ENCODE measurements at places on chromosomes 5 and 9. TPM values are rescaled to one million over a fixed set of nuclear protein-coding genes. Genes with fewer than 3 reads are reported as not detected.

The ACOT12 gene
- total RNA-seq = 0.44 TPM

The HSD17B3 gene
- total RNA-seq = 0.42 TPM

The IL4 gene
- not detected for total RNA-seq

The FAM221B gene
- not detected for total RNA-seq

The PKD2L2 gene
- not detected for total RNA-seq

The DOCK8 gene
- total RNA-seq = 123 TPM

GRCh38 chr9:37297592-37297991 is 124.9 kb upstream of the GRHPR start:
- H3K27me3 ChIP-seq = no peaks in the 10 kb centered on the region
- H3K4me1 ChIP-seq = peaks cover 11% of the 10 kb centered on the region
- H3K4me3 ChIP-seq = no peak overlapping the region
- no peak overlapping the region for H3K27ac ChIP-seq

DNA sequence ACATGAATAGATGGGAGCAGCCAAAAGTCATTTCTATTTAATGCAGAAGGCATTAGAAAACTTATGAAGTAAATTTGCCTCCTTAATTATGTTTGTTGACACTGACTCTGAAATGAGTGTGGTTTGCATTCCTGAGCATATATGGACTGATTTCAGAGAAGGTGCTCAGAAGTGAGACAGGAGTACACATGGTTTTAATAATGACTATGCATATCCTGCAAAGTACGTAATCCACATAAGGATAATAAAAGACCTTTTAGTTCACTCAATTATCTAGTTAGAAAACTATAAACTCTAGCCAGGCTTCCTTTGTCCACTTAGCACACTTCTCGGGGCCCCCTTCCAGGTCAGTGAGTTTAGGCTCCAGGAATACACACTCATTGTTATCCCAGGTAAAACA is 75.7 kb upstream of the SNX2 start:
- no peaks in the 10 kb centered on the region for H3K4me1 ChIP-seq
- no peaks in the 10 kb centered on the region for H3K36me3 ChIP-seq
- DNase-seq = no peak
- no peak overlapping the region for H3K4me3 ChIP-seq

DNA sequence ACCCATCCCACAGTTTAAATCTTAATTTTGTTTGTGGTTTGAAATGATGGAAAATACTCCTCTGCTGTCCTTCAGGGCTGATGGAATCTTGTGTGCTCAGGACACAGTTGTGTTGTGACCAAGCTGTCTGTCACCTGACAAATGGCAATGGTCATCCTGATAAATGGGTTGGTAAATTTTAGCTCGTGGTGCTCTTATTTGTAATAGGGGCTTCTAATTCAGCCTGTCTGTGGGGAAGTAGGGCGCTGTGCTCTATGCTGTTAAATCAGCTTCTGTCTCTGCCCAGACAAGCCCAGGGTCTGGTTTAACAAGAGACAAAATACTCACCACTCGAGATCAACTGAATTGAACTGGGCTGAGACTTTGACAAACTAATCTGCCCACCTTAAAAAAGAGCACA is 4.5 kb downstream of the LRRTM2 start:
- no peak overlapping the region for H3K27ac ChIP-seq
- H3K27me3 ChIP-seq = no peaks in the 10 kb centered on the region
- DNase-seq = no peak
- no peaks in the 10 kb centered on the region for H3K36me3 ChIP-seq
- H3K4me1 ChIP-seq = no peaks in the 10 kb centered on the region
- H3K4me3 ChIP-seq = no peak overlapping the region

DNA sequence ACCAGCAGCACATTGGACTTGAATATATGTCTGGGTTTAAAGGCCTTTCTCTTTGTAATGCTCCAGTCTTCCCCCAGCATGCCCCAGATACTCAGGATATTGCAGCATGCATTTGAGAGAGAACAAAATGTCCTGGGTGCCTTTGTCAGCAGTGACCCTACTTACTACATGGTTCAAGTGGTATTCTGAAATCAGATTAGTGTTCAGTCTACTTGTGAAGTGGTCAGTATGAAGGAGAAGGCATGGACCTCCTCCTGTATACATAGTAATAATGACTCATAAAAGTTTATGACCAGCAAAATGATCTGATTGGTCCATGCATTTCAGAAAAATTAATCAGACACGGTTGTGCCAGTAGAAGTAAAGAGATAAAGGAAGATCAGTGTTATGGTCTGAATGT is 25.4 kb downstream of the GPR21 start:
- DNase-seq = no peak
- peaks cover 3% of the 10 kb centered on the region for H3K36me3 ChIP-seq
- no peak overlapping the region for H3K4me3 ChIP-seq
- no peak overlapping the region for H3K27ac ChIP-seq
- H3K4me1 ChIP-seq = no peaks in the 10 kb centered on the region

- DNase-seq = no peak
- no peaks in the 10 kb centered on the region for H3K27me3 ChIP-seq
- no peaks in the 10 kb centered on the region for H3K36me3 ChIP-seq
- H3K4me3 ChIP-seq = no peak overlapping the region
These were observed 120.8 kb upstream of the ZNF608 start for GRCh38 chr5:124867137-124867704.

GRCh38 chr9:96875461-96876142 is 21.3 kb upstream of the ZNF782 start:
- H3K4me1 ChIP-seq = peaks cover 23% of the 10 kb centered on the region
- no peaks in the 10 kb centered on the region for H3K36me3 ChIP-seq
- peak overlapping the region; percentile 48 for H3K4me3 ChIP-seq
- H3K27ac ChIP-seq = peak overlapping the region; percentile 13
- peaks cover 40% of the 10 kb centered on the region for H3K27me3 ChIP-seq

- DNase-seq = no peak
- no peaks in the 10 kb centered on the region for H3K36me3 ChIP-seq
- no peaks in the 10 kb centered on the region for H3K27me3 ChIP-seq
- no peak overlapping the region for H3K27ac ChIP-seq
These were observed 161.2 kb downstream of the CPLANE1 start for GRCh38 chr5:37088009-37088408.

DNA sequence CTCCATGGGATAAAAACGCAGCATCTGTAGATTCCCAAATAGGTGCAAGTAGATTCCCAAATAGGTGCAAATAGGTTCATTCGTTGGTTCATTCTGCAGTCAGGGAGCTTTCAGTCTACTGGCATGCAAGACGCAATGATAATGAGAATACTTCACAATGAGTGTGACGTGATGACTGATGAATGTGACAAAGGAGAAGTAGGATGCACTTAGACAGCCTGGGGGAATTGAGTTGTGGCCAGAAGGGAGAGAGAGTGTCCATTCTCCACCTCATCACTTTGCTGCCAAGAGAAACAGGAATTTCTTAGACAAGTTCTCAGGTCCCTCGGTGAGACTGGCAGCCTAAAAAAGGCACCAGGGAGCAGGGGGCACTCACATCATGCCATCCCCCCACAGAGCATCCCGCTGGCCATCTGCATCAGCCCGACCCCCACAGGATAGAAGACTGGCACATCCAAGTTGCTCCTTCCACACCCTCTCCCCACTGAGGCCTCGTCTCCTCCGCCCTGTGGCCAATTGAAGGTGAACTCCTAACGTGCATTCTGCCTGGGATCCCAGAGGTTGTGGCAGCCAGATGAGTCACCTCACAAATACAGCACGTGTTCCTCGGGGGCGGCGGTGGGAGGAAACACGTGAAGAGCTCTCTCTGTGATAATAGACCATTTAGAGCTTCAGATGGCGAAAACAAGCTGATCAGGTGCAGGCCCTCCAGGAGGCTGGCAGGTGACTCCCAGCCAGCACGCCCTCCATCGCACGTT is 19.9 kb upstream of the KCNIP1 start:
- H3K27ac ChIP-seq = no peak overlapping the region
- H3K4me1 ChIP-seq = no peaks in the 10 kb centered on the region
- H3K27me3 ChIP-seq = peaks cover 2% of the 10 kb centered on the region
- DNase-seq = no peak
- H3K4me3 ChIP-seq = no peak overlapping the region

DNA sequence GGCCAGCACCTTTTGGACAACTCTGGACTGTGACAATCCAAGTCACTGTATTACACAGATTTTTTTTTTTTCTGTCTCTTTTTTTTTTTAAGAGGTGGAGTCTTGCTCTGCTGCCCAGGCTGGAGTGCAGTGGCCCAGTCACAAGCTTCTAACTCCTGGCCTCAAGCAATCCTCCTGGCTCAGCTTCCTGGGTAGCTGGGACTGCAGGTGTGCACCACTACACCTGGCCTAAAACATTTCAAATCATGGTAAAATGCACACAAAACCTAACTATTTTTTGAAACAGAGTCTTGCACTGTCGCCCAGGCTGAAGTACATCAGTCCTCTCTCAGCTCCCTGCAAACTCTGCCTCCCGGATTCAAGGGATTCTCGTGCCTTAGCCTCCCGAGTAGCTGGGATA is 7.2 kb upstream of the N4BP3 start:
- H3K4me1 ChIP-seq = peaks cover 8% of the 10 kb centered on the region
- no peak overlapping the region for H3K4me3 ChIP-seq
- no peaks in the 10 kb centered on the region for H3K27me3 ChIP-seq
- H3K27ac ChIP-seq = no peak overlapping the region

DNA sequence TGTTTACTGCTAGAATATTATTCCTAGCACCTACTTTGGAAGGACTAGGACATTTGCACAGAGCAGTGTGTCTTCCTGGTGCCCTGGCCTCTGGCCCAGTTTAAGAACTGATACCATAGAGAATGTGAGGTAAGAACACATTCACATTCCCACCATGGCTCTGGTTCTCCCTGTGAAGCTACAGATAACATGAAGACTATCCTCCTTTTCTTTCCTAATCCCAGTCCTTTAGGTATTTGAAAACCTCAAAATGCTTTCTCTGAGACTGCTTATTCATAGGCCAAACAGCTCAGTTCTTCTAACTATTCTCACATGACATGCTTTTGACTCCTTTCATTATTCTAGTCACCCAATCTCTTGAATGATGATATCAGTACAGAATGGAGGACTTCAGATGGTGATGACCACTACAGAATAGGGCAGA is 11.9 kb downstream of the FAM219A start:
- no peaks in the 10 kb centered on the region for H3K36me3 ChIP-seq
- H3K27me3 ChIP-seq = no peaks in the 10 kb centered on the region
- no peak overlapping the region for H3K27ac ChIP-seq
- H3K4me3 ChIP-seq = no peak overlapping the region

DNA sequence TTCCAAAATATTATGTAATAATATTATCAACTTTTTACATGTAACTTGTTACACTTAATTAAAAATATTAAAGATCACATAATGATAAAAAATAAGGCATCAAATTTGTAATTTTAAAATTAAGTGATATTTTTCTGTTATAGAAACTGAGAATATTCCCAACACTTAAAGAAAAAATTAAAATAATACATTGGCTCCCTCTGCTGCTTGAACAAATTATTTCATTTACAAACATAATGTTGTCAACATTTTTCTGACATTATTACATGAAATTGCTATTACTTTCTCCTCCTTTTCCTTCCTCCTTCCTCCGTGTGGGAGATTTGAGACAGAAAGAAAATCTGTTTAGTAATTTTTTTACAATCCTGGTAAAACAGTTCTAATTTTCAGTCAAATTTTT is 42.3 kb downstream of the RNF180 start:
- H3K4me3 ChIP-seq = no peak overlapping the region
- no peaks in the 10 kb centered on the region for H3K27me3 ChIP-seq
- no peak overlapping the region for H3K27ac ChIP-seq
- DNase-seq = no peak
- H3K4me1 ChIP-seq = no peaks in the 10 kb centered on the region

- no peak overlapping the region for H3K27ac ChIP-seq
- no peak overlapping the region for H3K4me3 ChIP-seq
- H3K4me1 ChIP-seq = peaks cover 4% of the 10 kb centered on the region
- H3K27me3 ChIP-seq = no peaks in the 10 kb centered on the region
- no peaks in the 10 kb centered on the region for H3K36me3 ChIP-seq
- no peak for DNase-seq
These were observed 279.8 kb downstream of the FSTL4 start for GRCh38 chr5:133332439-133333024.

DNA sequence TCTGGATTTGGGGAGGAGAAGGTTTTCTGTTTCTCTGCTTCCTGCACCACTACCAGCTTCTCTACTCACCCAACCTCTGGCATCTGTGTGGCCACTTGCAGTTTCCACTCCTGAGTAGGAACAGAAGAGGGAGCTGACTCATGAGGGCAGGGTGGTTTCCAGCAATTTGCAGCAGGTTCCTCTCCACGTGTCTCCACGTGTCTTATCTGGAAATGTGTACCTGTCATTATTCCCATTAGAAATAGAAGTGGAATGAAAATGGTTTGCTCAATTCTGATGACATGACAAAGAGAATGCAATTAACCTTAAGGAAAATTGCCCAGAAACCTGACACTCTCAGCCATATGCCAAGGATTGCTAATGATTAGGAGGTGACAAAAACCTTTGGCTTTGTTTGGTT is 33.0 kb downstream of the EGFLAM start:
- H3K4me1 ChIP-seq = no peaks in the 10 kb centered on the region
- H3K4me3 ChIP-seq = no peak overlapping the region
- H3K27me3 ChIP-seq = no peaks in the 10 kb centered on the region
- no peak for DNase-seq
- no peaks in the 10 kb centered on the region for H3K36me3 ChIP-seq

- H3K27ac ChIP-seq = no peak overlapping the region
- H3K4me3 ChIP-seq = no peak overlapping the region
- no peaks in the 10 kb centered on the region for H3K27me3 ChIP-seq
These were observed 49.9 kb upstream of the KCNN2 start for GRCh38 chr5:114311968-114312367.

DNA sequence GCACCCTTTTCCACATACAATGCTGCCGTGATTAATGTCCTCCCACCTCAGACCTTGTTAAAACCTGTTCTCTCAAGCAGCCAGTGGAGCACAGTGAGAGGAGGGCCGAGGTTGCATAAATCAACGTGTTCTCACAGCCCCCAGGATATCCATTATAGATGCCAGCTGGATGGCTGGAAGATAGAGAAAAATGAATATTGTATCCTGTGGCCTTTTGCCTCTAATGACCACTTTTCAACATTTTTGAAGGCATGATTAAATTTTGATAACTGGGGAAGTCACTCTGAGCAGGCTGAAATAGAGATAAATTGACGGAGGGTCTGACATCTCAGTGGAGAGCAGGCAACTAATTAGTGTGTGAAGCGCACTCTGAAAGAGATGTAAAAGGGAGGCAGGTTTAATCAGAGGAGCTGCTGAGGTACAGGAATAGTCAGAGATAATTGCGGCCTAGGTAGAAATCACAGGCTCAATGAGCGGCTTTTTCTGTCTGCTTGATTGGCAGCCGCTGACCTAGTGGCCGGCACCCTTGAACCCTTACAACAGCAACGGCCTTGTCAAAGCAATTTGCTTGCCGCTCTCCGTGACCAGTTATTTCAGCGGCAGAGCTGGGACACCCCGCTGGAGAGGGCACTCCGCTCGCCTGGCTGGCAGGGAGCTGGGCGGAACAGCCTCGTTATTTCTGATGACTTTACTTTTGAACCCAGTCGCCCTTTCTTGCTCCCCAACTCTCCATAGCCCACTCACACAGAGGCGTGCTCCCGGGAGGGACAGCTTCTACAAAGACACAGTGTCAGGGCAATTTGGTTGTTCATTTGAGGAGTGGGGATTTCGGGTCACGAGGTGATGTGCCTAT is 560.7 kb downstream of the PSAT1 start:
- no peak overlapping the region for H3K27ac ChIP-seq
- H3K4me1 ChIP-seq = no peaks in the 10 kb centered on the region
- no peak overlapping the region for H3K4me3 ChIP-seq
- DNase-seq = no peak
- no peaks in the 10 kb centered on the region for H3K36me3 ChIP-seq

- no peaks in the 10 kb centered on the region for H3K27me3 ChIP-seq
- no peaks in the 10 kb centered on the region for H3K36me3 ChIP-seq
- H3K4me1 ChIP-seq = no peaks in the 10 kb centered on the region
- H3K4me3 ChIP-seq = no peak overlapping the region
These were observed 168.6 kb downstream of the EFNA5 start for GRCh38 chr5:107501965-107502675.

GRCh38 chr5:127517110-127517479 is 345 bp upstream of the PRRC1 start:
- H3K4me1 ChIP-seq = peaks cover 15% of the 10 kb centered on the region
- H3K27me3 ChIP-seq = peaks cover 1% of the 10 kb centered on the region
- no peak for DNase-seq
- H3K4me3 ChIP-seq = peak overlapping the region; percentile 97
- no peaks in the 10 kb centered on the region for H3K36me3 ChIP-seq

All from CD4-positive, alpha-beta T cell (primary cell).